ENCODE measurements at places on chromosomes 3 and 15. TPM values are rescaled to one million over a fixed set of nuclear protein-coding genes. Genes with fewer than 3 reads are reported as not detected.

GASK1A gene
- 0.48 TPM for polyA plus RNA-seq

GPR62 gene
- polyA plus RNA-seq = 0.01 TPM

BRPF1 gene
- 7.3 TPM for polyA plus RNA-seq

CMC1 gene
- 50.2 TPM for polyA plus RNA-seq

ZNF639 gene
- polyA plus RNA-seq = 14.1 TPM

- H3K27me3 ChIP-seq = peaks cover 40% of the 10 kb centered on the region
- H3K4me1 ChIP-seq = peaks cover 9% of the 10 kb centered on the region
- no peak overlapping the region for H3K4me3 ChIP-seq
These were observed 202.5 kb downstream of the TLE3 start for GRCh38 chr15:69895202-69895601.

GRCh38 chr15:69298697-69299441 lies at the start of gene PAQR5:
TSS of gene PAQR5 (plus strand) at chr15:69298912. CDS start at chr15:69360081, 61,169 bp downstream.
- peaks cover 41% of the 10 kb centered on the region for H3K27me3 ChIP-seq
- H3K27ac ChIP-seq = no peak within 1 kb of the TSS
- H3K36me3 ChIP-seq = no peaks in the 10 kb centered on the region
- peak; percentile 40 for DNase-seq
- H3K4me1 ChIP-seq = peaks cover 18% of the 10 kb centered on the region
- H3K4me3 ChIP-seq = peak within 1 kb of the TSS; percentile 60

DNA sequence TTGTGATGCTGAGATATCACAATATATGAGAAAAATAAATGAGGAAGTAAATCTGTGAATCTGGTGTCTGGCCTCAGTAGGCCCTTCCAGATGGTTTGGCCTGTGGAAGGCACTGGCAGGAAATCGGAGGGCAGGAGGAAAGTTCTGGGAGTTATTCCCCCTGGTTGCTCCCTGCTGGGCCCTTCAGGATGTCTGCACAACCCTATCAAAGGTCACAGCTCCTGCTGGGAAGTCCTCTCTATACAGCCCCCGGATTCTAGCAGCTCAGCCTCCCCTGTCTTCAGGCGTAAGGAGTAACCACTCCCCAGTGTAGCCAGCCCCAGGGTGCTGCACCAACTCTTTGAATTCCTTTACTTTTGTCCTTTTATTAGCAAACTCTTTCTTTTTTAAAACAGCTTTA lies 56.2 kb downstream of the WNT7A start:
- no peaks in the 10 kb centered on the region for H3K36me3 ChIP-seq
- H3K4me1 ChIP-seq = no peaks in the 10 kb centered on the region
- DNase-seq = no peak
- H3K4me3 ChIP-seq = no peak overlapping the region

DNA sequence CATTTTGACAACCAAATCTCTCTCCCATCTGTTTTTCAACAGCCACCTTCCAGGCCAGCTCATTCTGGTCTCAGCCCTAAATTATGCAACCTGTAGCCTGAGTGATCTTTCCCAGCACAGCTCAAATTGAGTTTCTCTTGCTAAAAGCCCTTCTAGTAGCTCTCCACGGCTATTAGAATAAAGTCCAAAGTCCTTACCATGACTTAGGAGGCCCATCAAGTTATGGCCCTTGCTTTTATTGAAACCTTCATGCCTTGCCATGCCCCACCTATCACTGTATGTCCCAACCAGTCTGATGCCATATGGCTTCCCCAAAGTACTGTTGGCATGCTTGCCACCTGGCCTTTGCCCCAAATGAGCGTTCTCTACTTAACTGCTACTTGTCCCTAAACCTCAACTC lies 303.5 kb upstream of the GADL1 start:
- H3K4me1 ChIP-seq = no peaks in the 10 kb centered on the region
- no peak overlapping the region for H3K27ac ChIP-seq
- no peaks in the 10 kb centered on the region for H3K36me3 ChIP-seq
- no peak overlapping the region for H3K4me3 ChIP-seq
- no peak for DNase-seq
- no peaks in the 10 kb centered on the region for H3K27me3 ChIP-seq

- no peaks in the 10 kb centered on the region for H3K27me3 ChIP-seq
- H3K4me1 ChIP-seq = no peaks in the 10 kb centered on the region
- H3K27ac ChIP-seq = no peak overlapping the region
- DNase-seq = no peak
These were observed 30.7 kb downstream of the RASGRP1 start for GRCh38 chr15:38533926-38534325.

All from heart right ventricle (tissue), 16 donors.